ENCODE measurements at places on chromosomes 3 and 15.

DNA sequence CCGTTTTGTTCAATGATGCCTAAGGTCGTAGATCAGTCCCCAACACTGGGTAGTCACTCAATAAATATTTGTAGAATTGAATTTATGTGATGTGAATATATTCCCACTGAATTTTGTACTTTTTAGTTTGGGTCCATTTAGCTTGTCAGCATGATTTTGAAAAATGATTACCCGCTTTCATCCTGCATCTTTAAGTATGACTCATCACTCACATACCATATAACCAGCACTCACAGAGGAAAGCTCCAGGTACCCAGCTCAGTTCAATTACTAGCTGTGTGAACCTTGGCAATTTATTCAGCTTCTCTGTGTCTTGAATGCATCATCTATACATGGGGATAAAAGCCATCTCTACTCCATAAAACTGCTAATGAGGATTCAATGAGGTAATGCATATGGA, 2.2 kb upstream of the MLF1 start:
- no peak for DNase-seq

- no peak for DNase-seq
Observed at GRCh38 chr3:177190756-177191681, 6.3 kb downstream of the TBL1XR1 start.

DNA sequence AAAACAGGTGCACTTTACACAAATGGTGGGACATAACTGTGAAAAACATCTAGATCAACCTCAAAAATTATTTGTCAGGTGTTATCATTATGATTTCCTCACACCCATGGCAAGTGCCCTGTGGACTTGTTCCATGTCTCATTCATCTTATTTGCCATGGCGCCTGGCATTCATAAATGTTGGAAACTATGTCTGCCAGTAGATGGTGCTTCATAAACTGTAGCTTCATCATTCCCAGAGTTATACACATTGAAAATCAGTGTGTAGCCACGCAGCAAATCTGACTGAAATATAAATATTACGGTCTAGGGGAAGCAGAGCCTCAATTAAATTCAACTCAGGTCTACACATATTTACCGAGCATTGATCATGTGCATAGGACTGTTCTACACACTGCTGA, 90.7 kb downstream of the IMPG2 start:
- no peak for DNase-seq

DNA sequence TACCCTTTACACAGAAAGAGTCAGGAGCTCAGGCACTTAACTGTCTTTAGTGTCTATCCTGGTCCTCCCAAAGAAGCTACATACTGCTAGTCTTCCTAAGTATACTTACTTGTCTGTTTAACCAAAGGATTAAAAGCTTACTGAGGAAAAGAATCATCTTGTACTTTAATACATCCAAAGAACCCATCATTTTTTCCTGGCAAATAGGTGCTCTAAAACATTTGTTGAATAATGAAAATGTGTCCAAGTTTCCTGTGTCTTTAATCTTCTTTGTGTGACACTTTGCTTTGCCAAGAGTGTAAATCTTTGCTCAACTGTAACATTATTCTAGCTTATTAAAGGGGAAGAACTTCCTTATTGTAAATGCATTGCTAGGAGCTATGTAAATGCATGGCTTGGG, 519.2 kb downstream of the OTOL1 start:
- no peak for DNase-seq

Data from mesendoderm (in vitro differentiated cells).